Uterus (tissue), 4 donors: ENCODE measurements at places on chromosomes 2 and 18.

DNA sequence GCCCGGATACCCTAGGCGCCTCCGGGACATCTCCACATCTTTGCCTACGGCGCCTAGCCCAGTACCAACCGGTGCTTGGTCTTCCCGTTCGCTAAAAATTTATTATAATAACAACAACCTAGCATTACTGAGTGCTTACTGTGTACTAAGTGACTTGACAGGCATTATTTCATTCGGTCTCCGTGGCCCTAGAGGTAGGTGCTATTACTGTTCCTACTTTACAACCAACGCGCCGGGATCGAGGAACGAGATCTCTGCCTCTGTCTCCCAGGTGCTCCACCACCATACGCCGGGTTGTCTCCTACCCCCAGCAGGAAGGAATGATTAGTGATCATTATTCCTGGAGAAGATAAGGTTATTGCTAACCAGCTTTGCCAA is 657 bp upstream of the BIN1 start:
- DNase-seq = no peak

GRCh38 chr18:13004396-13004795 is 13.2 kb downstream of the CEP192 start:
- DNase-seq = no peak

GRCh38 chr18:29644276-29644675 is 1398.3 kb downstream of the DSC3 start:
- DNase-seq = no peak

GRCh38 chr2:222292149-222293134 is 6.4 kb downstream of the PAX3 start:
- DNase-seq = no peak

- DNase-seq = no peak
Observed at GRCh38 chr2:184336688-184337087, 261.6 kb upstream of the ZNF804A start.

DNA sequence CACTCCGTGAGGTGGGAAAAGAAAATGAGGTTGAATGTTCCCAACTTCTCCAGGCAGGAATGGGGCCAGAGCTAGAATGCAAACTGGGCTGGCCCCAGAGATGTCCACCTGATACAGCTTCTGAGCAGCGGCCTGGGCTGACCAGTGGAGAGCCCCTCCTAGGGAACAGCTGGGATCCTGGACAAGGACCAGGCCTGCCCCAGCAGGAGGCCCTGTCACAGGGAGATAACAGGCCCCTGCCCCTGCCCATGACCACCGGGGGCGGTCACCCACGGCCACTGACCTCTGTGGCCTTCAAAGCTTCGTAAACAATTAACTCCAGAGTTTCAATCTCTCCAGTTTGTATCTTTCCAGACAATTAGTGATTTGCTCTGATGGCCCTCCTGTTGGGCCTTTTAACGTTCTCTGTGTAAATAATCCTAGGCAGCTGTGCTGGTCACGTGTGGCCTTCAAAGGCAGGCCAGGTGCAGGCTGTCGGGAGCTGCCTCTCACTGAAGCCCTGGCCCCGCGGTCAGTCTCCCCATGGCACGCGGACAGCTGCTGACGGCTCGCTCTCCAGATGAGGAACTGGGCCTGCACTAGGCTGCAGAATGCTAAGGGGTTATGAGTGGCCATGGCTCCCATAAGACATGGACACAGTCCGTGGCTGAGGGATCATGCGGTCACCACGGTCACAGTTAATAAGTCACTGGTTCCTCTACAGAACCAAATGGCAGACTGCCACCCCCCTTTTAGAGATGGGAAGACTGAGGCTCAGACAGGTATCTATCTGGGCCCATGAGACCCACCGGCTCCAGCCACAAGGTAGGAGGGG is 9.2 kb downstream of the HS6ST1 start:
- DNase-seq = peak; percentile 42
